Stimulated activated CD8-positive, alpha-beta memory T cell treated with anti-CD3 and anti-CD28 coated beads, Interleukin-12 subunit alpha, Interleukin-12 subunit beta, amount 100 ng/mL, for 1 hour (primary cell): ENCODE measurements at places on chromosomes 13 and 19.

- DNase-seq, result no peak
Measured at GRCh38 chr13:47955836-47956235, 45.2 kb downstream of the SUCLA2 start.

DNA sequence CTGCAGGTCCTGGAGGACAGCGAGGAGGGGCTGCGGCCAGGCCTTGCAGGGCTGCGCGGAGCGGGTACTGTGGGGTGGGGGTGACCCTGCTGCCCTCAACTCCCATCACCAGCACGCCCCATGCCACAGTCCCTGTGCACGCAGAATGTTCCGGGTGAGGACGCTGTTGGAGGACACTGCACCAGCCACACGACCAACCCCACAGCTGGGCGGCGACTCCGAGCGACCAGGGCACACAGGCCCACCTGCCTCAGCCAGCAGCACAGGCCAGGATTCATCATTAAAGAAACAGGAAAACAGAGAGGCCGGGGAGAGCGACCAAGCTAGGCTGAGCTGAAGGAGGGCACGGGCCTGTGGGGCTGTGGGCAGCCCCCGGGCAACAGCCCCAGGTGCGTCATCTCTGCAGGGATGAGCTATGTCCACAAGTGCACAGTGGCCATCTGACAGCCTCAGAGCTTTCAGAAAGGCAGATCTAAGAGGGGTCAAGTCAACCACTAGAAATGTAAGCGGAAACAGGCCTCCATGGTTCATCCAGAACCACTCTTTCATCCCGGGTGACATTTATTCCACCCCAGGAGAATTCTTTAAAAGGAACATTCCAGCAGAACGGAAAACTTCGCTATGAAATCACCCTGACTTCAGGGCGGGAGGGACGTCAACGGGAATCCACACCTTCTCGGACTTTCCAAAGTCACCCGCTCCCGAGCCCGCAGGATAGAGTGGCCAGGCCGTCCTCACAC is 1.5 kb downstream of the GAS6 start:
- DNase-seq, result no peak

DNA sequence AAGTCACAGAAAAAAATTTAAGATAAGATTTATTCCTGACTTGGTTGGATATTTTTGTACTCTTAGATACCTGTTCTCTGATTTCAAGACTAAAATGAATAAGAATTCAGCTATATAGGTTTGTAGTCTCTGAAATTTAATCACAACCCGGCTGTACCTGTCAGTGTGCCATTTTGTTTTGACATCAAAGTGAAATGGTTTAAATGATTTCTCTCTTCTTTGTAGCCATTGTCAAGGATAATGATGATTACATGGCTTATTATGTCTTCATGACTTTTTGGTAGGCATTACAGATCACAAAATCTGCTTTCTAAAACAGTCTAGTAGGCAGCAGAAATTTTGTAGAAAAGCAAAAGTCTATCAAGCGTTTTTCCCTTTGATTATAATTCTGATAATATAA is 72.5 kb downstream of the PCDH17 start:
- no peak for DNase-seq

GRCh38 chr13:19772306-19772705 is 10.4 kb downstream of the PSPC1 start:
- no peak for DNase-seq

- DNase-seq, result peak; percentile 97
Measured at GRCh38 chr19:43503501-43504425, 783 bp downstream of the PHLDB3 start.

DNA sequence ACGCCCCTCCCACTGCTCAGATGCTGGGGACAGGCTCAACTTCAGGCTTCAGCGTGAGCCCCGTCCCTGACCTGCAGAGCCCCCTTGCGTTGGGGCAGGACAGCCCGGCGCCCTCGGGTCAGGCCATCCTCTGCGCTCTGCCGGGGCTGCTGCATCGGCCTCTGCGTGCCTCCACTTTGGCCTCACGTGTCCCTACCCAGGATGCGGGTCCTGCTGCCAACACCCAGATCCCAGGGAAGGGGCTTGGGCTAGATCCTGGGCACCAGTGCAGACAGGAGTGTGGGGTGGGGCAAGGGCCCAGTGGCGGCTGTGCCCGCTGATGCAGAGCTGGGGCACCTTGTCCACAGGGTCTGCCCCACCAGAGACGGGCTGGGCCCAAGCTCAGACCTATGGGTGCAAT is 13.0 kb downstream of the CBARP start:
- no peak for DNase-seq

GRCh38 chr13:29817604-29818378 is 32.6 kb downstream of the UBL3 start:
- DNase-seq, result no peak

- no peak for DNase-seq
Measured at GRCh38 chr19:3465552-3465951, 14.8 kb downstream of the SMIM24 start.
